Activated T-helper 1 cell treated with anti-CD3 and anti-CD28 coated beads, Interleukin-2, amount 50 U/mL, for 16 hours (primary cell): ENCODE measurements at places on chromosomes 12 and 14.
A peak's percentile ranks its signal among the peaks of the same experiment; 100 is the strongest.

GRCh38 chr14:89430391-89431236 is 13.6 kb upstream of the FOXN3 start:
- DNase-seq = peak; percentile 17

DNA sequence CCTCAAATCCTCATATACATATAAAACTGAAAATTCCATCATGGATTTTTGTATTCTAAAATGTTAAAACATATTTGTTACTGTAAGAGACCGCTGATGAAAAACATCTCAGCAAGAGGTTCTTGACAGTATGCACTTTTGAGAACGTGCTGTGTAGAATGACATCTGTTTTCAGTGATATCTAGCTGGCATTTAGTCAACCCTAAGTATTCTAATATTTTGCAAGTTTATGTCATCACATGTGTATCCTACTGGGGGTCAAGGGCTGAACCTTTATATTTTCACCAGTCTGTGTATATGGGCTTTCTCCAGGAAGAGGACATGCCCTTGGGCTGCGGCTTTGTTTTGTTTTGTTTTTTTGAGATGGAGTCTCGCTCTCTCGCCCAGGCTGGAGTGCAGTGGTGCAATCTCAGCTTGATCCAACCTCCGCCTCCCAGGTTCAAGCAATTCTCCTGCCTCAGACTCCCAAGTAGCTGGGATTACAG is 22.0 kb upstream of the YARS2 start:
- DNase-seq = no peak

GRCh38 chr12:84919271-84919670 is 6.7 kb upstream of the SLC6A15 start:
- no peak for DNase-seq

- no peak for DNase-seq
These were observed 354.4 kb downstream of the EGLN3 start for GRCh38 chr14:33596211-33597080.

DNA sequence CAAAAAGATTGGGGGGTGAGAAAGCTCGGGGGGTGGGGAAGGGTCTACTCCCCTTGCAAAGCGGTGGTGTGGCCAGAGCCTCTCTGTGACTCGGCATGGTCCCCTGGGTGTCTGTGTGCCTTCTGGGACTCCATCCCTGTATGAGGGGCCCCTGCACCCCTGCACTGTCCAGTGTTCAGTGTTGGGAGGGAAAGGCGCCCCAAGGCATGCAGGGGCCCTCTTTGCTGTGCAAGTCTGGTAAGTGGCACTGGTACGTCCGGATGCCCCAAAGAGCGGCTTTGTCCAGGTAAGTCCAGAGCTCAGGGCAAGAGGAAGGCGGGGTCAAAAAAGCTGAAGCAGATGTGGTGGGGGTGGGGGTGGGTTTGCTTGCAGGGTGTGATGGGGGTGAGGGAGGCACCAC is 23.7 kb downstream of the RTL1 start:
- DNase-seq = no peak

GRCh38 chr12:22332202-22332601 is 2.3 kb downstream of the ST8SIA1 start:
- DNase-seq = no peak

DNA sequence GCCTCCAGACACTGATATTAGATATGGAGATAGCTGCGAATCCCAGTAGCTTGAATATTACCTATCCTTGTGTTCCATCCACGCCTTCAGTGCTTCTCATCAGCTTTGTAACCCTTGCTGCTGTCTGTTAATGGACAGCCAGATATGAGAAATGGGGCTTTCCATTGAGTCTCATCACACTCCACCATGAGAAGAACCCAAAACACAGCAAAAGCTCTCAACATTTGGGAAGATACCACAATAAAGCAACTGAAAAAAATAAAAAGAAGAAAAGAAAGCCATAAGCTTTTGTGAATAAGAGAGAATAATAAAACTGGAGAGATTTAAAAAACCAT is 225.4 kb downstream of the GALC start:
- DNase-seq = no peak

DNA sequence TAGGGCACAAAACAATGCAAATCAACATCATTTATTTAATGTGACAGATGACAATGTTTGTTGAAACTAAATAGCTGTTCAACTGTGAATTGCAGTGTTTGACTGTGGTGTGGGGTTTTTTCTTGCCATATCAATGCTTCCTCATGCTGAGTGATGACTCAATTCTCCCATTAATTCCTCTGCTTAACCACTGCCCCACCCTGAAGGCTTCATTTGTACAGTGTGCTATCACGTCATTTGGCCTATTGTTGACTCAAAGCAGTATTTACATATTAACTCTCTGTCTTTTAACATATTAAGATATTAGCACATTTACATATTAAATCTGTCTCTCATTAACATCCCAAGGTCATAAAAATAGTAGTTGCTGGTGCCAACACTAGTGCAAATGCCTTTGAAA is 164.8 kb upstream of the NRXN3 start:
- DNase-seq = no peak

- DNase-seq = no peak
These were observed 4.0 kb downstream of the BTG1 start for GRCh38 chr12:92141591-92142121.

DNA sequence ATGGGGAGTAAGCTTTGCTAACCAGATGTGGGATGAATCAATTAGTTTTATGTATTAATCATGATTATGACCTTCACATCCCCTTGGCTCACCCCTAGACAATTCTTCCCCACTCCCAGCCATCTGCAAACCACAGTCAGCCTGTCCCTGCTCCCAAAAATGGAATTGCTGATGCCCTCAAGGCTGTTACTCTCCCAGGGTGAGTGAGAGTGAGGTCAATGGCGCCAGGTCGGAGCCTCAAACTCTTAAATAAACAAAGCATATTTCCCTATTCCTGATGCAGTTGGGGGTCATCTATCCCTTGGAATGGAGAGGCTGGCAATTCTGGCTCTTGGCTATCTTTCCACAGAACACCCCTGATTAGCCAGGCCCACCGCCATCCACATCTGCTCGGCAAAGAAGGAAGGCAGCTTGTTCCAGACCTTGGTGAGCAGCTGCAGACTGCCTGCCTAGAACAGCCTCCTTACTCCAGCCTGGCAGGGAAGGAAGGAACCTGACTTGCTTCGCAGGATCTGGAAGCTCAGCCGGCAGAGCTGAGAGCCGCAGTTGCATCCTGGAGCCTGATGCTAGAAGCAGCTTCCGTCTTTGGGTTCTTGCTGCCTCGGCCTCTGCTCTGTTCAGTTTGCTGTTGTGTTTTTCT is 57.0 kb downstream of the SMUG1 start:
- DNase-seq = no peak

DNA sequence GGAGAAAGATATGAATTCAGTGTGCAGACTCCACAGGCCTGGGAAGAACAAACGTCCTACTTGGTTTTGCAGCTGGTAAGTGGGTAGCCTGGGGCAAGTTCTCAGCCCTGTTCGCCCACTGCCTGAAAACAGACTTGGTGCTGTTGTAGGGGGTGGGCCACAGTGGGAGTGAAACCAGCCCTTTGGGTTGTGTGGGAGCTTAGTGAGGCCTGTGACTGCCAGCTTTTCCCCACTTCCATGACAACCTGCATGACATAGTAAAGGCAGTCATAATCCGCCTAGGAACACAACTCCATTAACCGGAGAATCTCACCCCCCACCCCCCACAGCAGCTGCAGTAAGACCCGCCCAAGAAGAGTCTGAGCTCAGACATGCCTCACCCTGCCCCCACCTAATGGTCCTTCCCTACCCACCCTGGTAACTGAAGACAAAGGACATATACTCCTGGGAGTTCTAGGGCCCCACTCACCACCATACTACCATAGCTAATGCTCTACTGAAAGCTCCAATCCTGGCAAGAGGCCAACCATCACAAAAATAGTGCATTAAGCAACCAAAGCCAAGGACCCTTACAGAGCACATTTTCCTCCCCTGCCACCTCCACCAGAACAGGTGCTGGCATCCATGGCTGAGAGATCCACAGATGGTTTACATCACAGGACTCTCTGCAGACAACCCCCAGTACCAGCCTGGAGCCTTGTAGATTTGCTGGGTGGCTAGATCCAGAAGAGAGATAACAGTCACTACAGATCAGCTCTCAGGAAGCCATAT is 39.8 kb upstream of the LMNTD1 start:
- no peak for DNase-seq

DNA sequence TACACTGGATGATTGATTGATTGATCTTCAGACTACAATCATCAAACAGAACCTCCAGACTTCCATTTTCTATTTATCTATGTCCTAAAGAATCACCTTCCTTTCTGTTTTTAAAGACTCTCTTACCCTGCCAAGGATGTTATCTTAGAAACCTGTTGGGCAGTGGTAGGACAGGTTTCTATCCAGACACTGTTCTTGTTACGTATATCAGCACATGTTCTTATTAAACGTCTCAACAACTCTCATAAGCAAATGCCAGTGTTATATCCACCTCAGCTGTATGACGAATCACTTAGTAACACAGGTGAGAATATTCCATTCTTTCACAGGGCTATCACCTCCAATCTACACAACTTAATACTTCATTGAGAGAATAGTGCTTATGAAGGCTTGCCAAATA is 40.2 kb upstream of the RPL10L start:
- no peak for DNase-seq

DNA sequence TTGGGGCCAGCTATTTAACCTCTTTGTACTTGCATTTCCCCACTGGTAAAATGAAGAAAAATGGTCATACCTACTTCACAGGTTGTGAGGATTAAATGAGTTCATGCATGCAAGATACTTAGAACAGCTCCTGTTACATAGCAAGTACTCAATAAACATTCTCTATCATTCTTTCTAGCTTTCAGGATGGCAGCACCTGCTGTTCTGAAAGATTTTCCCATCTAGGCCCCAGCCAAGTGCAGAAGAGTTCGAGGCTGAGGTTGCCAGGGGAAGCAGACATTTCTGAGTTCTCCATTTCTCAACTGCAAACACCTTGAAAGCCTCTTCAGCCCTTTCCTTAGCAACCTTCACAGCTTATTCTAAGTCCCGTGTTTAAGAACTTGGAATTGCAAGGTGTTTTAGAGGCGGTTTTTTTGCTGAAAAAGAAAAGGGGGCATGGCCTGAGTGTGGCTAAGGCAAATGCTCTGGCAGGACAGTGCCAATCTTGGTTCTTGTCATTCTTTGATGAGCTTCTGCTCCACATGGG is 73.0 kb upstream of the PRMT8 start:
- DNase-seq = no peak

GRCh38 chr14:60273956-60274355 is 24.9 kb downstream of the PPM1A start:
- DNase-seq = no peak

GRCh38 chr12:87603727-87604126 is 425.5 kb downstream of the C12orf50 start:
- no peak for DNase-seq

GRCh38 chr12:116528498-116528897 is 30.7 kb upstream of the MAP1LC3B2 start:
- no peak for DNase-seq

GRCh38 chr14:91108941-91109611 is 4.8 kb upstream of the DGLUCY start:
- no peak for DNase-seq

- DNase-seq = no peak
These were observed 27.6 kb upstream of the ARHGAP5 start for GRCh38 chr14:32049361-32050088.
